Jurkat, Clone E6-1 (cell line): ENCODE measurements at places on chromosomes 12 and 14.

DNA sequence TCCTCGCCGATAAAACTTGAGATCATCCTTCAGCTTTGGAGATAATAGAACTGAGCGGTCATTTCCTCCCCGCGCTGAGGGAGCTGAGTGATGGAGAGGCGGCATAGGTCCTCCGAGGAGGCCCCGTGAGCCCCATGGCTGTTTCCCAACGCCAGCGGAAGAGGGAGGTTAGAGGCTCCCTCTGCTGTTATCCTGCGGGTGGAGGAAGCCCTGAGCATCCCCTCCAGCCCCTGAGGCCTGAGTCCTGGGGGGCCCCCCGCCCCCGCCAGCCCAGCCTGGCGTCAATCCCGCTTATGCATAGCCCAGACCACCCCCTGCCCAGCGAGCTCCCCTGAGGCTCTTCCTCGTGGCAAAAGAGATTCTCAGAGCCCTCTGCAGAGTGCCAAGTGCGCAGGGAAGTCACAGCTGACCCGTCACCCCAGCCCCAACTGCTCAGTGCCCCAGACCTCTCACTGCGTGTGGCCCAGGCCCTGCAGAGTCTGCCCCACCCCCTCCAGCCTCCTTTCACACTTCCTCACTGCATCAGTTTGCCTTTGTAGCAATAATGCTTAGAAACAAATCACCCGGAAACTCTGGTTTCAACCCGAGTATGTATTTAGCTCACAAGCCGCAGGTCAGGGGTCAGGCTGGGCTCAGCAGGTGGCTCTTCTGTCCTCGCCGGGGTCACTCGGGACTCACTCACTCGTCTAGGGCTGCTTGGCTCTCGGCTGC is 44.7 kb upstream of the GALNT9 start:
- DNase-seq, result no peak

GRCh38 chr14:105864116-105864515 is 337.7 kb downstream of the TMEM121 start:
- DNase-seq, result no peak

DNA sequence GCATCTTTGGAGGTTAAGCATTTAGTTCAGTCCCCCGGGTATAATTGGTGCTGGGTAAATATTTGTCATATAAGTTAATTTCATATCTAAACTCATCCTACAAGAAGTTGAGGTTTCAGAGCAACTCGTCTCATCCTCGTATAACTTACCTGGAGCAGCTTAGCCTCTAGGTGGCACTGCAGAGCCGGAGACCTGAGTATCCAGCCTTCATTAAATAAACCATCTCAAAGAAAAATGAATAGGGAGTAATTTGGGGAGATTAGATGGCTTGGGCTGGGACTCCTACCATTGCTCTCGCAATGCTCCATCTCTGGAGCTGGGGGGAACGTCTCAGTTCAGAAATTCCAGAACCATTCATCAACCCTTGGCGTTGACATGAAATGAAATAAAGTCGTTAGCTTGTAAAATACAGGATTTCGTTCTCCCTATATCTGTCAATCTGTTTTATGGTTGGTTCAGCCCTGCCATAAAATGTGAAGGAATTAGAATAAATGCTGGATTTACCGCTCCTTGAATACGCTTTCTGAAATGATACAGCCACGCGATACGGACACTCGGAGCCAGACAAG is 122.9 kb upstream of the TMEM132D start:
- DNase-seq, result peak; percentile 39

GRCh38 chr12:24950231-24950834 is 1.4 kb upstream of the BCAT1 start:
- DNase-seq, result no peak

DNA sequence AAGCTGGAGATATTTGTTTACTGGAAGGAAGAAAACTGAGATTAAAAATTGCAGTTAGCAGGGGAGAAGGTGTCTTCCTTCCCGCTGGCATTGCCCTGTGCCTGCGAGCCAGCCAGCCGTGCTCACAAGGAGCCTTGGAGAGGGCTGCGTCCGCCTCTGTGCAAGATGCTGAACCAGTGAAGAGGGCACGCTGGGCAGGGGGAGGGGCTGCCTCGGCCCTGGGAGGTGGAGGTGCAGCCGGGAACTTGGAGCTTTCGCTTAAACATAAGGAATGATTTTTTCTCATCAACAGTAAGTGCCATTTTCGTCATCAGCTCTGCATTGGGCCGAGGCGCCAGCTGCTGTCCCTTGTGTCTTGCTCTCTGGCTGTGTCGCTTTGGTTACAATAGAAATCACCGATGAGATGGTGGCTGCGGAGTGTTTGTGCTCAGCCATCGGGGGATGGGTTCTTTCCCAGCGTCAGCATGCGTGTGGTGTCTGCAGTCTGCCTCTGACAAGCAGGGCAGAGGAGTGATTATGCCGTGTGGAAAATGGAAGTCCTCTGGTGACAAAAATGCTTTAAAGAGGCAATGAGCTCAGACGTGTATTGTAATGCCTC is 97.3 kb downstream of the ESR2 start:
- DNase-seq, result no peak

DNA sequence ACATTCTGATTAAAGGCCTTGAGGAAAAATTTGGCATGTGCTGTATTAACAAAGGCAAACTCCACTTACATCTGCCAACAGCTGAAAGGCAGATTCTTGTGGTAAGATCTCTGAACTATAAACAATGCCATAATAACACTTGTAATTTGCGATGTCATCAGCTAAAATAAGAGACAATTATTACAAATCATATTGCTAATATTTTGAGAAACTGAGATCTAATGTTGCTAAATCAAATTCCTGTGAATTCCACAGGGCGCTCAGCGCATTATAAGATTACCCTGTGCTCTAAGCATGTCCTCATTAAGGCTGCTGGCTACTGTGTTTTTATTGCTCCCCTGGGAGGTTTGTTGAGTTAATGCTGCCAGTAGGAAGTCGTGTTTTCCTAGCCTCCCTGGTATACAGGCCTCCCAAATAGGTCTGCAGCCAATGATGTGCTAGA is 244.8 kb downstream of the DACT1 start:
- no peak for DNase-seq
